CD4-positive, alpha-beta T cell treated with Interleukin-12 subunit alpha and Interleukin-12 subunit beta, for 1 hour (primary cell): ENCODE measurements at places on chromosomes 16 and 17.

- DNase-seq: no peak
Measured at GRCh38 chr16:28835864-28836760, 10.0 kb downstream of the TUFM start.

DNA sequence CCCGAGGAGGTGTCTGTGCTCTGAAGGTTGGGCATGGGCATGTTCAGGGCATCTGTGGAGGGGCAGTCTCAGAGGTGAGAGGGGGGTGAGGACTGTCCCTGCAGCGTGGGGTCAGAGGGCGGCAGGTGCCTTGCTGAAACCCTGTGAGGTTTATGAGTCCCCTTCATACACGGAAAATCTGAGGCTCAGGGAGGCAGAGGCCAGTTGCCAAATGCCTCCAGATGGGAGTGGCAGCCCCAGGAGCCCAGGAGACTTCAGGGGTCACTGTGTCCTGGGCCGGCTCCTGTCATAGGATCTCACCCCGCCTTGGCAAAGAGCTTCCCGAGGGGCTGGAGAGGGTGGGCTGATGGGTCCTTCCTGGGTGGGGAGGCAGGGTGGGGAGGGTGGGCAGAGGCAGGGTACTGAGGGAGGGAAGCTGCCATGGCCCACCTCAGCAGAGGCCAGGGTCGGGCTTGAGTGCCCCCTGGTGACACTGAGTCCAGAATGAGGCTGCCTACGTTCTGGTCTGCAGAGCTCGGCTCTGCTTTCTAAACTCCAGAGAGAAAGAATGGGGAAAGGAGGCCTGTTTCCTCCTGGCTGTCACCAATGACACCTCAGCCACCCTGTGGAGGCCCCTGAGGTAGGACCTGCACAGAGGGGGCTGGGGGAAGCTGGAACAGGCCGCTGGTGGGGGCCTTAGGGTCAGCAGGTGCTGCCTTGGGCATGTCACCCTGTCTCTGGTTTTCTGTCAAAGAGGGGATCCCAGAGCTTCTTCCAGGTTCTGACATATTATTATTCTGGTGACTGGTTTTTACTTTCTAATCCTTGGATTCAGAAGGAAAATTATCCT, 1.1 kb downstream of the LGALS9 start:
- no peak for DNase-seq

GRCh38 chr17:62862251-62862650, 54.1 kb upstream of the MARCHF10 start:
- DNase-seq: no peak

- DNase-seq: no peak
Measured at GRCh38 chr17:80297996-80298560, 37.4 kb downstream of the RNF213 start.

DNA sequence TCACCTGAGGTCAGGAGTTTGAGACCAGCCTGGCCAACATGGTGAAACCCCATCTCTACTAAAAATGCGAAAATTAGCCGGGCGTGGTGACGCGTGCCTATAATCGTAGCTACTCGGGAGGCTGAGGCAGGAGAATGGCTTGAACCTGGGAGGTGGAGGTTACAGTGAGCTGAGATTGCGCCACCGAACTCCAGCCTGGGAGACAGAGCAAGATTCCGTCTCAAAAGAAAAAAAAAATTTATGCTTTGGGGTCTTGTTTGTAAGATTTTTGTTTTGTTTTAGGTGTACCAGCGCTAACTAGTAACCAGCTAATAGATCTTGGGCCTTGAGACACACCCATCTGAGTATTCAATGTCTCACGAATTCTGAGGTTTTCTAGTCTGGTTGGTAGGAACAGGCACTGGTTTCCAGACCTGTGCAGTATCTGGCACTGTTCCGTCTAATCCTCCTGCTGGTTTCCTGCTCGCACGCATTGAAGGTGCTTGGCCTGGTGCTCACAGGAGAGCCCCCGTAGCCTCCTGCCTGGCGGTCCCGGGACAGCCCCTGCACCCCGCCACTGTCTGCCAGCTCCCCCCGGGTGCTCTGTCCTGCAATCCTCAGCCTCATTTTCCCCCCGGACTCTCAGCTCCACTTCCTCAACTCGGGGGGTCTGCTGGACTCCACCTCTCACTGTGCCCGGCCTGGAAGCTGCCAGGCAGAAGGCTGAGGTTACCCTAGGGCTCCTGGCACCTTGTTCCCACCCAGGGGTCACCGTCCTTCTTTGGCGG, 10.6 kb upstream of the DUS1L start:
- DNase-seq: no peak
